Neural progenitor cell (in vitro differentiated cells): ENCODE measurements at places on chromosomes 4 and X. TPM values are rescaled to one million over a fixed set of nuclear protein-coding genes. Genes with fewer than 3 reads are reported as not detected.
A peak's percentile ranks its signal among the peaks of the same experiment; 100 is the strongest.

The NEK1 gene
- 9.9 and 12.1 TPM in 2 replicates for total RNA-seq

- no peak for DNase-seq
- H3K27me3 ChIP-seq, result no peaks in the 10 kb centered on the region
- H3K4me3 ChIP-seq, result no peak overlapping the region
- no peaks in the 10 kb centered on the region for H3K36me3 ChIP-seq
- H3K27ac ChIP-seq, result peak overlapping the region; percentile 39
Measured at GRCh38 chrX:114015966-114016365, 567.9 kb upstream of the HTR2C start.

DNA sequence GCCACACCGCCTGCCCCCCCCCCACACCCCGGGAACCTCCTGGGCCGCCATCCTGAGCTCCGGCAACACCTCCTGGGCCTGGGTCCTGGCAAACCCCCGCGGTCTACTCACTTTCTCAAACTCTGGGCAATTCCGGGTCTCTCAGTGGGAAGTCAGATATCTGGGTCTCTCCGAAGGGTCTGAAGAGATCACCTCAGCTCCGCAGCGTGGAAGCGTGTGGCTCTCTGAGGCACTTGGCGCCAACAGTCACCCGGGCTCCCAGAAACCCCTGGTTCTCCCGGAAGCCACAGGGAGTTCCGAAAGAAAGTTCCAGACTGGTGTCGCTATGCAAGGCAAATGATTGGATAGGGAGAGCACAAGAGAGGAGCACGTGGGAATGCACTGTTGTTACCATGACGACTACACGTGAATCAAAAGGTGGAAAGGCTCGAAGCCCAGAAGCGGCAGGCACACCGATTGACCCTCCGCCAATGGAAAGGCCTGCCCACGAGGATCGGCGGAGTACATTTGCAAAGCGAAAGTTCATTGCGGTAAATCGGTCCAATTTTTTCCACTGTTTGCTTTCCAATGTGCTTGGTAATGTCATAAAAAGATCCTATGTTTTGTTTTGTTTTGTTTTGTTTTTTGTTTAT is at the start of gene PNMA6E:
PNMA6E (minus strand) TSS at position 218 of the 632 bp plus-strand sequence. CDS start 2,501 bp downstream, outside the sequence.
- H3K4me1 ChIP-seq, result no peaks in the 10 kb centered on the region
- no peaks in the 10 kb centered on the region for H3K27me3 ChIP-seq
- no peak within 1 kb of the TSS for H3K4me3 ChIP-seq
- H3K36me3 ChIP-seq, result no peaks in the 10 kb centered on the region

GRCh38 chr4:143207555-143207954 is 22.8 kb downstream of the USP38 start:
- H3K27ac ChIP-seq, result no peak overlapping the region
- no peaks in the 10 kb centered on the region for H3K4me1 ChIP-seq
- H3K36me3 ChIP-seq, result peaks cover 6% of the 10 kb centered on the region
- H3K27me3 ChIP-seq, result no peaks in the 10 kb centered on the region
- no peak for DNase-seq

GRCh38 chrX:139286342-139286741 is 244.2 kb upstream of the F9 start:
- H3K27ac ChIP-seq, result no peak overlapping the region
- no peaks in the 10 kb centered on the region for H3K4me1 ChIP-seq
- DNase-seq, result no peak
- no peak overlapping the region for H3K4me3 ChIP-seq
